ENCODE measurements at places on chromosomes 13 and 19.

DNA sequence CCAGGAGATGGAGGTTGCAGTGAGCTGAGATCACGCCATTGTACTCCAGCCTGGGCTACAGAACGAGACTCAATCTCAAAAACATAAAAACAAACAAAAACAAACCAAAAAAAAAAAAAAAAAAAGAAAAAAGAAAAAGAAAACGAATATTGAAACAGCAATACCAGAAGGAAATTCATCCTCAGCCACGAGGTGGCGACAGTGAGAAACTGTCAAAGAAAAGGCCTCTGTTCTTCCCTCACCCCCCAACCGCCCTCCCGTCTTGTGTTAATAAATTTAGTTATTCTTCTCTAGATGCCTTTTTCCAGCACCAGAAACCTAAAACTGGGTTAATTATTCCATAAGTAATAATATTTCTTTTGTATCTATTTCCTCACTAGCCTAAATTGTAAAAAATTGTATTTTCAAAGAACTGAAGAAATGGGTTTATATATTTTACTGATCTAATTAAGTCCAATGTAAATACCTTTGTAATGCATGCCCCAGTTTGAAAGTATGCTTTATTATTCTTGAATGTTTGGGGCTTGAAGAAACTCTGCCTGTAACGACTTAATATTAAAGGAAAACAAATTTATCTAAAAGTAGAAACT is 38.6 kb downstream of the LIG4 start:
- peak; percentile 44 for DNase-seq

DNA sequence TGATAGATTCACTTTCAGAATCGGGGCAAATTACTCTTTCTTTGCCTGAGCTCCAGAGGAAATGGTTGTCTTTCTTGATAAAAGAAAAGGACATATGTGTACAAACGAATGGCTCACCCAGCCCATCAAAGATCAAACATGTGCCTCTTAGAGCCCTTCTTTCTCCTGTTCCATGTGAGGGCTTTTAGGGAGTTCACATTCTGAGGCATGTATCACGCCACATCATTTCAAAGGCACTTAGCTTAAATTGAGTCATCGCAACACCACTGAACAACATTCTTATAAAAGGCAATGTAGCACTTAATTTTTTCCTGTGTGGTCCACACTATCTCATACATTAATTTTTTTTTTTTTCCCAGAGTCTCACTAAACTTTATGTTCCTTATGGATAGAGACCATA is 521.0 kb downstream of the SUCLA2 start:
- DNase-seq, result no peak

- no peak for DNase-seq
Measured at GRCh38 chr13:25489238-25489637, 117.5 kb downstream of the ATP8A2 start.

DNA sequence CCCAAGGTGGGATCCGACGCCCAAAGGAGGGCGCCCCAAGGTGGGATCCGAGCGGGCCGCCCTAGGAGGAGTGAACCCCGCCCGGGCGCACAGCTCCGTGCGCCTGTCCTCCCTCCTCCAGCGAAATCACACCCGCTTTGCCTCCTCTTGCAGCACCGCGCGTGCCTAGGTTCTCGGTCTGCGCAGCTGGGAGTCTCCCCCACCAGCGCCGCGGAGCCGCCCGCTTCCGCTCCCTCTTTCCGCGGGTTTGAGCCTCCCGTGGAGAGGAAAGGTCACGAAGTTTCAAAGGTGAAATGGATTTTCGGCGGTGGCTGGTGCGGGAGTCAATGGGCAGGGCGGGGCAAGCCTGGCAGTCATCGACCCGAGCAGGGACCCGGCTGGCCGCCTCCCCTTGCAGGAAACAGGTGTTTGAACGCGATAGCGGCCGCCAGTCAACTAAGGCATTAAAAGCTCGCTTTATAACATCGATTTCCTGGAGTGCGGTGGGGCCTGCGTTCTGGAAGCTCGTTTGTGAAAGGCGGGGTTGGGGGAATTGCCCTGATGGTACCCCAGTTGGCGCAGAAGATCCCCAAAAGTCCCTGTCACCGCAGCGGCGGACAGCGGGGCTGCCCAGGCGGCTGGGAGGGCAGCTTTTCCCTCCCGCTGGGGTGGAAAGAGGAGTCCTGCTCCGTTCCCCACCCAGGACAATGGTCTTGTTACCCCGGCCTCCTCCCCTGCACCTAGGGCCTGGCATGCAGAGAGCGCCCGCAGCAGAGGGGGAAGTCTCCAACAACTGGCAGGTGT is 9.0 kb upstream of the SOX1 start:
- no peak for DNase-seq

DNA sequence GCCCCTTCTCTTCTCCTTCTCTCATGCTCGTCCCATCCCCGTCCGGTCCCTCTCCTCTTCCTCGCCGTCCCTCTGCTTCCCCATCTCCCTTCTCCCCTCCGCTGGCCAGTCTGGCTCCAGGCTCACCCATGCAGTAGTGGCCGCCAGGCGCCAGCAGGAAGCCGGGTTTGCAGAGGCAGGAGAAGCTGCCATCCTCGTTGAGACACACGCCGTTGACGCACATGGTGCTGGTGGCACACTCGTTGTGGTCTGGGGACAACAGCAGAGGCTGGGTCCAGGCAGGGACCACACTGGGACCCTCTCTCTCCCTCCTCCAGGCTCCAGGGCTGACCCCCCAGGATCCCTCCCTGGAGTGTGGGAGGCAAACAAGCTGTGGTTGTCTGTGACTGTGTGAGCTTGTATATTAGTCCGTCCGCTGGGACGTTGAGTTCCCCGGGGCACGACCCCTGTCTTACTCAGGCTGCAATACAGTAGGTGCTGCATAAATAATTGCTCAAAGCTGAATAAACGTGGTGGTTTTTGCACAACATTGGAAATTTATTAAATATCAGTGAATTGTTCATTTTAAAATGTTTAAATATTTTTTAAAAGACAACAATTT is 16.4 kb downstream of the FBN3 start:
- DNase-seq, result no peak

DNA sequence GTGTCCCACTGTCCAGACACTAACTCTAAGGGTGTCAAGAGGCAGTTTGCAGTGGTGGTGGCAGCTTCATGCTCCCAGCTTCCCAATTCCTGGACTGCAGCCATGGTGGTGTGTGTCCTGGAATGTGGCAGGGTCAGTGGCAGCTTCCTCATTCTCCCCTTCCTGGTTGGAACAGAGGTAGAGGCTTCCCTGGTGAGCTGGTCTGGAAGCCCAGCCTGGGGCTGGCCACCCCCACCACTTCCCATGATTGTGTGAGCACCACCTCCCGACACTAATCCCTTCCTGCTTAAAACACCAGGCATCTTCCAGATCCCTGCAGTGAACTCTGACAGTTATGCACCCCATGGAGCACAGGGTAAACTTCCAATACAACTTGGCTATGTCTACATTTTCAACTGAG is 134.9 kb downstream of the RAP2A start:
- DNase-seq, result no peak

GRCh38 chr13:72754111-72754510 is 26.4 kb downstream of the BORA start:
- DNase-seq, result no peak

GRCh38 chr13:39816936-39817335 is 161.5 kb downstream of the COG6 start:
- no peak for DNase-seq

DNA sequence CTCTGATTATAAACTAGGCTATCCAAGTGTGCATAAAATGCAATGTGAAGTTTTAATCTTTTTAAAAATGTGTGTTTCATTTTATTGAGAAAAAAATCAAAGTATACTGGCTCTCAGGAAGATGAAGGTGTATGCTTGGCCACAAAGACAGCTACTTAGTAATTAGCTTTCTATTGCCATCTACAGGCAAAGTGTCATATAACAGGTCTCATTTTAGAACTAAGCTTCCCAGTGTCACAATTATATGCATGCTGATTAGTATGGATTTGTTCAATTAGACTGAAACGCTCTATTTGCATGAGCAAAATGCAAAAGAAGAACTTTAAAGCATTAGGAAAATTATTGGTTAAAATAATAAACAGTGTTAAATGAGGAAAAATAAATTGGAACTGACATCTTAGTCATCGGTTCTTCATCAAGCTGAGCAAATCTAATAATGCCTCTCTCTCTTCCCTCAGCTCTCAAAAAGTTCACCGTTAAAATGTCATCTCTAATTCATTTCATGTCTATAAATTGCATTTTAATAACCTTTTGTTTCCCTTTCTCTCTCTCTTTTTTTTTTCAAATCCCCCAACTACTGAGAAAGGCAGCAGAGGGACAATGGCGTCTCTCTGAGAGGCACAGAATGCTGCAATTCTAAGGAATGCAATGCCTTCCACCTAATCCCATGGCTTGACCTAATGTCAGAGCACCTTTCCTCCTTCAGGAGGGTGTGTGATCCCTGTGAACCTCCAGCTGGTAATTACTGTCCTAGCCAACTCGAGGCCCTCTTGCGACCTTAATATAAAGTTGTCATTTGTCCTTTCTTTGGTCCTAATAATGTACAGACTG is 313.1 kb upstream of the MAB21L1 start:
- no peak for DNase-seq

DNA sequence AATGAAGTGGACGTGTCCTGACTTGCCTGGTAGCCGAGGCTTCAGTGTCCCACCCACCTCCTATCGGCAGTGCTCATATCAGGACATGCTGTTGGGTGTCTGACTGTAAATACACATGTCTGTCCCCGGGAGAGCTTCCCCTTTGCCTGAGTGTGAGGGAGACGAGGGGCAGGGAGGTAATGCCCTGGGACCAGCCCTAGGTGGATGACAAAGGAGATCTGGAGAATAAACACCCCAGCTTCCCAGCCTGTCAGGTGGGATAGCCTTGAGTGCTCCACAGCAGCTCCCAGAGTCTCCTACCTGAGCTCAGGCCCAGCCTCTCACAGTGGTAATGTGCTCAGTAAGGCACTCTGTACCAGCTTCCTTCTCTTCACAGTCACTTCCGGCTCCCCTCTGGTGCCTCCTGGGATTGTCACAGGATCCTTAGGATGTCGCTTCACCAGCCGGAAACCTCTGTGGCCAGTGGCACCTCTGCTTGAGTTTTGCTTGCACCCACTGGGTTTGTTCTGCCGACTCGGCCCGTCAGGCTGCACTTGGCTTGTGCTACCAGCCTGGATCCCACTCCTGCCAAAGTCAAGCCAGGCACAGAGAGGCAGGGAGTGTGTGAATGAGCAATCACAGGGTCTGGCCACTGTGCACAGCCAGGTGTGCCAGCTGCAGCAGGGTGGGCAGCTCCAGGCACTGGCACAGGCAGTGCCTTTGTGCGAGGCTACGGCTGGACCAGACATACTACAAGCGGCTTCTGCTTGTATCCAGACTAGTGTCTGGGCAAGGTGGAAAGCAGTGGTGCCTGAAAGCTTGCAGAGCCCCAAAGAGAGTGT is 54.4 kb upstream of the RGCC start:
- DNase-seq, result no peak

DNA sequence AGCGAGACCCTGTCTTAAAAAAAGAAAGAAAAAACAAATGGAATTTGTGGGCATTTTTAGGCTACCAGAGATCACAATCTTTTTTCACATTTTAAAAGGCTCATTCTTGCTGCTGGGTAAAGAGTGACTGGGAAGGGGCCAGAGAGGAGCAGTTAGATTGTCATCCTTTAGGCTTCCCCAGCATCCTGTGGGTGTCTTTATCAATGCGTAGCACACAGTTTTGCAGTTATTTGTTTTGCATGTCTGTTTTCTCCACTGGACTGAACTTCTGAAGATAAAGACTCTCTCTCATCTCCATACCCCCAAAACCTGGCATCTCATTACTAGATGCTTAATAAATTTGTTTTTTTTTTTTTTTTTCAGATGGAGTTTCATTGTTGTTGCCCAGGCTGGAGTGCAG is 2.1 kb upstream of the UTP14C start:
- DNase-seq, result no peak

DNA sequence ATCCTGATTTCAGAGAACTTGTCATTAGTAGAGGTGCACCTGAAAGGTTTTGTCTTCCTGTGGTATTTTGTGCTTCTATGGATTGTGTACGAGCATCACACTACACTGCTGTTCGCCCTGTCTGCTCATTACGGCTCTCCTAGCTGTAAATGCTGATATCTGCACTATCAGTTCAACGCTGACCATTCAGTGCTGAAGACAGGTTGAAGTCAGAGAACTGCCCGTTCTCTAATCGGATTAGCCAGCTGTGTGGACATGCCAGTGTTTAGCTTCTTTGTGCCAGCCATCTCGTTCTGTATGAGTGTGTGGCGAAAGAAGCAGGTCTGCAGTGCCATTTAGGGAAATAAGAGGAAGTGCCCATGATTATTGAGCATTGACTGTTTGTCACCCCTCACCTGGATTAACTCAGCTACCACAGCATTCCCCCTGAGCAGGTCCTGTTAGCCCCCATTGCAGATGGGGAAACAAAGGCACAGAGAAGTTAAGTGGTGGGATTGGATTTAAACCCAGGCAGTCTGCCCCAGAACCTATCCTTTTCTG is 21.6 kb upstream of the C1QTNF9 start:
- DNase-seq, result no peak

DNA sequence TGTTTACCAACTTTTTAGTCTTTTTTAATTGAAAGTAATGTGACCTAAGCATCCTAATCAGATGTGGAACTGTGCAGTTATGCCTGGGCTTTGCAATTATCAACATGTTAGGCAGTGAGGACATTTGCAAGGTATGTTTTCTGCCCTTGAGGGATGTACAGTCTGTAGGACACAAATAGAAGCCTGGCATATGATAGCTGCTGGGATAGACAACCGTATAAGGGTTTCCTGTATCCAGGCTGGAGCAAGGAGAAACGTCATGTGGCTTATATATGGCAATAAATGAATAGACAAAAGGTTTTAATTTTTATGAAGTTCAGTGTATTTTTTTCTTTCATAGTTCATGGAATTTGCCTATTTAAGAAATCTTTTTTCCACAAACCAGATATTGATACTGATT is 2.0 kb upstream of the VPS36 start:
- no peak for DNase-seq

- peak; percentile 30 for DNase-seq
Measured at GRCh38 chr13:100542826-100543156, 45.8 kb downstream of the GGACT start.

- no peak for DNase-seq
Measured at GRCh38 chr19:23409392-23410048, 14.2 kb upstream of the ZNF91 start.

DNA sequence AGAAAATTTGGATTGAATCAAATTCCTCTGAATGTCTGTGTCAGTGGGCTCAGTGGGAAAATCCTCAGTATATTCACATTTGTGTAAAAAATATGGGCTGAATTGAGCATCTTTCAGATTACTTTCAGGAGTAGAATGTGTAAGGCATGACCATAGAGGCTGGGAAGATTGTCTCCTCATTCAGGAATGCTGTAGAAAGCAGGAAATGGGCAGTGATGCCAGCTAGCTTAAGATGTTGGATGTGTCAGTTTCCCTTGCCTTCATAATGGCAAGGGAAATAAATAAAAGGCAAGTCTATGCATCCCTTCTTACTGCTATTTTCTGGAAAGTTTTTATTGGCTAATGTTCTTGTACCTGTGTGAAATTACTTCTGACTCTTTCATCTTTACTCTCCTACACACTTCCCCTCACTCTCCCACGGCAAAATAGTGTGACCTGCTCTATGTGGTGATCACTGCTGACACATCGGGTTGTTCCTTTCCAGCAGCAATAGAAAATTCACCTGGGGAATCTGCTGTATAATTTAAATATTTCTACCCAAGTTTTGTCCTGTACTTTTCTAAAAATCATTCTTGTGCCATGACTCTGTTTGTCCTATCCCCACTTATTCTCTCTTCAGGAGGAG is 103.2 kb downstream of the LMO7 start:
- no peak for DNase-seq

- DNase-seq, result no peak
Measured at GRCh38 chr19:33335446-33335845, 33.1 kb upstream of the CEBPA start.

GRCh38 chr19:31511098-31511497 is 161.9 kb upstream of the TSHZ3 start:
- no peak for DNase-seq
